Thoracic aorta (tissue), 2 donors: ENCODE measurements at places on chromosomes 1 and 21. TPM values are rescaled to one million over a fixed set of nuclear protein-coding genes. Genes with fewer than 3 reads are reported as not detected.

DNA sequence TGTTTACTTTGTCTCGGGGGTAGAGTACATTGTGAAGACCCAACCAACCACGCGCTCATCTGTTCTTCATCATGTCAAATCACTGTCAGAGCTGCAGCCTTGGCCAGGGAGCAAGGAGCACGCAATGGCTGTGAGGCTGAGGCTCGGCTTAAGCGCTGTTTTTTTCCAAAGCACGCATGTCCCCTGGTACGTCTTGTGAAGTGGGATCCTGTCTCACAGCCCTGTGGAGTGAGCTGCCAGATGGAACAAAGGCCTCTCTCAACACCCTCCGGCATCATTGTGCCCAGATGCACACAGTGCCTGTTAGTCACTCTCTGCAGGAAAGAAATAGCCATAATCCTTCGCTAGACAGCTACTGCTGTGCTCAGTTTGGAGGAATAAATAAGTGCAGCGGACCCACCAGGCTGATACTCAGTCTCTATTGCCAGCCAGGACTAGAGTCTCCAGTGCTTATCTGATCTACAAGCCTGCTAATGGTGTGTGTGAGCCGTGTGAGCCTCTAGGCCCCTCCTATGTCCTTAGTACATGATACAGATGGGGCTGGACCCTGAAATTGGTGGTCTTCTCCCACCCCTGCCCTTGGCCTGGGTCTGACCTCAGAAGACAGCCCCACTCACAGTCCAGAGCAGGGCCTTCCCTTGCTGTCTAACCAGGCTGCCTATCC, 91.3 kb upstream of the COA6 start:
- H3K27me3 ChIP-seq, result no peaks in the 10 kb centered on the region
- DNase-seq, result no peak
- no peaks in the 10 kb centered on the region for H3K4me1 ChIP-seq
- H3K36me3 ChIP-seq, result no peaks in the 10 kb centered on the region
- H3K4me3 ChIP-seq, result no peak overlapping the region
- H3K27ac ChIP-seq, result no peak overlapping the region

DNA sequence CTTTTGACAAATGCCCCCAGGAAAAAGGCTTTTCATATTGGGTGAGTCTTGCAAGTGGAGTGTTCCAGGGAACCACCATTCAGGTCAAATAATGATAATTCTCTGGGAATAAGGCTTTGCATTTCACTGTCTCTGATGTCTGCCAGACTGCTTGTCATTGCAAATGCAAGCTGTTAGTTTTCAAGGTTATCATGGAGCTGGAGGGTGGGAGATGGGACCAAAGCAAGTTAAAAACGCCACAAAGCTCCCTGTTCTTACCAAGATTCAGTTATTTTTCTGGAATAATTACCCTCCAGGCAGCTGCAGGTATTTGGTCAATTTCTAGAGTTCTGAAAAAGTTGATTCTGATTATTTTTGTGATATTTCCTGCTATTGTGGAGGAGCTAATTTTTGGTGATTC, 210.1 kb downstream of the GPR52 start:
- no peaks in the 10 kb centered on the region for H3K27me3 ChIP-seq
- H3K36me3 ChIP-seq, result no peaks in the 10 kb centered on the region
- H3K4me3 ChIP-seq, result no peak overlapping the region
- no peak for DNase-seq

EYA3 gene
- total RNA-seq, result 11.0 TPM

GRCh38 chr1:159172614-159173291, 1.3 kb downstream of the CADM3 start:
- no peaks in the 10 kb centered on the region for H3K36me3 ChIP-seq
- H3K27me3 ChIP-seq, result no peaks in the 10 kb centered on the region
- no peak for DNase-seq

DNA sequence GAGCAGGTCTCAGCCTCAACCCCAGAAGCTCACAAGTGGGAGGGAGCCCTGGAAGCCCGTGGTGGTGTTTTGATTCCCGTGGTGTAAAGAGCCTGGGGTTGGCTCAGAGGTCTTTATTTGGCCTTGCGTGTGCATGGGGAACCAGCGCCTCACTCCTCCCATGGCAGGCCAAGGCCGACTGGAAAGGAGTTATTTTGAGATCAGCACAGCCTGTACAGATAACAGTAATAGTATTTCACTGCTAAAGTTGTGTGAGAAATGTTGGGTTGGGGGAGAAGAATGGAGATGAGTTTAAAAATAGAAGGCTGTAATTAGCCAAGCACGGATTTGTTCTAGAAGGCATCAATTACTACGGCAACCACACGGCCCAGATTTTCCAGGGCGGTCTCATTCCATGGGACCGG, 186.5 kb downstream of the DYRK1A start:
- no peak overlapping the region for H3K4me3 ChIP-seq
- no peak for DNase-seq
- H3K27me3 ChIP-seq, result no peaks in the 10 kb centered on the region
- peak overlapping the region; percentile 25 for H3K27ac ChIP-seq
- no peaks in the 10 kb centered on the region for H3K36me3 ChIP-seq
- H3K4me1 ChIP-seq, result peaks cover 20% of the 10 kb centered on the region

UTS2 gene
- total RNA-seq, result not detected

DNA sequence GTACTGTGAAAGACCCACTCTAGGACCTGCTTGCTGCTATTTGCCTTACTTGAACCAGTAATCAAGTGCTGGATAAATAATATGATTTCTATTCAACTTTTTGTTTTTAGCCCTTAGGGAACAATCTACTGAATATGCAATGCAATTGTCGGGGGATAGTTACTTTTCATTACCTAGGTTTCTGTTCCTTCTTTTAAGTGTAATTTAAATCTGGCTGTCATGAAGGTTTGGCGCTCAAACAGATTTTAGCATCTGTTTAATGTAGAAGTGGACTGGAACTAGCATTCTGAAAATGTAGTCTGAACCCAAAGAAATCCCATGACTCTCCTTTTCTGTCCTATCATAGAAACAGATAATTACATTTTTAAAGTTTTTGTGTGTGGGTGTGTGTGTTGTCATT, 4.8 kb downstream of the MGST3 start:
- no peak overlapping the region for H3K4me3 ChIP-seq

GRCh38 chr1:106924360-106924759, 132.1 kb upstream of the PRMT6 start:
- no peak overlapping the region for H3K27ac ChIP-seq
- no peaks in the 10 kb centered on the region for H3K4me1 ChIP-seq
- H3K4me3 ChIP-seq, result no peak overlapping the region
- H3K27me3 ChIP-seq, result no peaks in the 10 kb centered on the region
- no peaks in the 10 kb centered on the region for H3K36me3 ChIP-seq
- DNase-seq, result no peak

OR2L2 gene
- not detected for total RNA-seq
